ENCODE measurements at places on chromosomes 4 and X.

GRCh38 chr4:145295547-145295946, 115.2 kb upstream of the OTUD4 start:
- no peak for DNase-seq

GRCh38 chr4:10281996-10282395, 165.4 kb upstream of the WDR1 start:
- no peak for DNase-seq

GRCh38 chrX:39757971-39758370, 339.8 kb downstream of the BCOR start:
- no peak for DNase-seq

DNA sequence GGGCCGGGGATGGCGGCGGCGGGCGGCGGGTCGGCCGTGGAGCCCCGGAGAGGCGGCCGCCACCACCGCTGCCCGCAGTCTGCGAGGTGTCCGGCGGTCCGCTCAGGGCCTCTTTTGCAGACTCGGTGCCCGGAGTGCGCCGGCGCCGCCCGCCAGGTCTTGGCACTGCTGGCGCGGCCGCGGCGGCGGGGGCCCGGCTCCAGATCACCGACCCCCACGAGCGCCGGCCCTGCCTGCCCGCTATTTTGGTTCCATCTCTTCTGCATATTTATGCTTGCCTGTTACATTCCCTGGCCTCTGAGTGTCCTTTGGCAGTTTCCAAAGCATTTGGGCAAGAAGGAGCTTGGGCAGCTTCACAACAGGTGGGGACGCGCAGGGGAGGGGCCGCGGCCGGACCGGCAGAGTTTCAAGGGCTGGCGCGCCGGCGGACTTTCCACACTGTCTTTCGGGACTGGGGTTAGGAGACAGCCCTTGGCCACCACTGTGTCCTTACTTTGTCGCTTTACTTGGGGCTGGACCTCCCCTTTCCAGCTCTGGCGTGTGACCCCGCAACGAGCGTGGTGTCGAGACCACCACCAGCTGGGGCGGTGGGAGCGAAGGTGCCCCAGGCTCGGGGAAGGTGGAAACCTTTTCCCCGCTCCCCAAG, 668 bp upstream of the TAPT1 start:
- DNase-seq: peak; percentile 76

- no peak for DNase-seq
Measured at GRCh38 chr4:10084651-10085358, 31.8 kb downstream of the WDR1 start.

DNA sequence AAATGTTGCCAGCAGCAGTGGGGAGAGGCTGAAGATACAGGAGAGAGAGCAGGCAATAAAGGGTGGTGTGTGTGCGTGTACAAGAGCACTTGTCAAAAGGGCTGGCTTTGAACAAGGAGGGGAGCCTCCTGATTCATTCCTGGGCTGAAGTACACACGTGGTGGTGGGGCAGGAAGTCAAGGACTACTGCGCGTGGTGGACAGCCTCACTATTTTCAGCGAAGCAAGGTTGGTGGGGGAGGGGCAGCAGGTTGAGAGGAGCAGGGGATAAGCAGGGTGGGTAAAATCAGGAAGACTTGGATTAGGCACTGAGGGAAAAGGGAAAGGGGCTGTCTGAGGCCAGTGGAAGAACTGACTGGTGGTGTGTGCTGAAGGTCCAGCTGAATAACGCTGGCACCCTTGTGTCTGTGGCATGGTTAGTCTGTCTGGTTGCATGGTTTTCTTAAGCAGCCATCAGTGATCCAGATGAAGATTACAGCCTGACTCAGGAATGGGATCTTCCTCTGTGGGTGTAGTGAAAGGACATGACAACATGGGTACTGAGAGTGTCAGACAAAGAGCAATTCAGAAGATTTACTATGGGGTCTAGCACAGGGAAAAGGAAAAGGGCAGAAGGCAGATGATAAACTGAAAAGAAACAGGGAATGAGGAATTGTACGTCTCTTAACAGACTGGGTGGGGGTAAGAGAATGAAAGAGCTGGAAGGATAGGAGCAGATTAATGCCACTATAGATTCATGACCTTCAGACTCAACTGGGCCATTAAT, 149.8 kb downstream of the CHM start:
- no peak for DNase-seq
